ENCODE measurements at places on chromosomes 4 and X. TPM values are rescaled to one million over a fixed set of nuclear protein-coding genes. Genes with fewer than 3 reads are reported as not detected.

XAGE2 gene
- not detected for total RNA-seq

- DNase-seq, result no peak
Measured at GRCh38 chr4:46698891-46699290, 210.2 kb downstream of the COX7B2 start.

DNA sequence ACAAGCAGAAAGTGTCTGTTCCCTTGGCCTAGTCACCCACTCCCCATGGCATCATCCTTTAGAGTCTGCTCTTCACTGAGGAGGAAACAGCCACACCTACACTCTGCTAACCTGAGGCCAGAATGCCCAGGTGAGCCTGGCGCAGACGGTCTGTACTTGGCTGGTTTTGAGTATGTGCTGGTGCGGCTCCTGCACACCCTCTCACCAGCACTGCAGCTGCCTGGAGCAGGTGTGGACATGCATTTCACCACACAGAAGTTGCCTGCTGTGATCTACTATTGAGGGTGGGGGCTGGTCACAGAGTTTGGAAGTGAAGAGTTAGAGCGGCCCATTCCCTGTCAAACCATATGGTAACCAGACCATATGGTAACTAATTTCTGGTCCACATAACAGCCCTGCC, 39.5 kb downstream of the KANTR start:
- DNase-seq, result no peak

DNA sequence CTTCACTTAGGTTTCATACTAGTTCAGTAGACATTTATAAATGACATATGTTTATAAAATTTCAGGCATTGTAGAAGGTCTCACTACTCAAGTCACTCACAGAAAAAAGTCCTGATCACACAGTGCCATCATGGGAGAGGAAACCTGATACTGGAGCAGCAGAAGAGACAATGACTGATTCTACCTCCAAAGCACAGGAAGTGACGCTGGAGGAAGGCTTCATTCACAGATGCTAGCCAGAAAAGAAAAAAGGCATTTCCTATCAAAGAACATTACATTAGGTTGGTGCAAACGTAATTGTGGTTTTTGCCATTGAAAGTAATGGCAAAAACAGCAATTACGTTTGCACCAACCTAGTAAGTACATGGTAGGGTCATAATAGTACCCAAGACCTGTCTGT, 79.5 kb downstream of the RASGEF1B start:
- no peak for DNase-seq

DNA sequence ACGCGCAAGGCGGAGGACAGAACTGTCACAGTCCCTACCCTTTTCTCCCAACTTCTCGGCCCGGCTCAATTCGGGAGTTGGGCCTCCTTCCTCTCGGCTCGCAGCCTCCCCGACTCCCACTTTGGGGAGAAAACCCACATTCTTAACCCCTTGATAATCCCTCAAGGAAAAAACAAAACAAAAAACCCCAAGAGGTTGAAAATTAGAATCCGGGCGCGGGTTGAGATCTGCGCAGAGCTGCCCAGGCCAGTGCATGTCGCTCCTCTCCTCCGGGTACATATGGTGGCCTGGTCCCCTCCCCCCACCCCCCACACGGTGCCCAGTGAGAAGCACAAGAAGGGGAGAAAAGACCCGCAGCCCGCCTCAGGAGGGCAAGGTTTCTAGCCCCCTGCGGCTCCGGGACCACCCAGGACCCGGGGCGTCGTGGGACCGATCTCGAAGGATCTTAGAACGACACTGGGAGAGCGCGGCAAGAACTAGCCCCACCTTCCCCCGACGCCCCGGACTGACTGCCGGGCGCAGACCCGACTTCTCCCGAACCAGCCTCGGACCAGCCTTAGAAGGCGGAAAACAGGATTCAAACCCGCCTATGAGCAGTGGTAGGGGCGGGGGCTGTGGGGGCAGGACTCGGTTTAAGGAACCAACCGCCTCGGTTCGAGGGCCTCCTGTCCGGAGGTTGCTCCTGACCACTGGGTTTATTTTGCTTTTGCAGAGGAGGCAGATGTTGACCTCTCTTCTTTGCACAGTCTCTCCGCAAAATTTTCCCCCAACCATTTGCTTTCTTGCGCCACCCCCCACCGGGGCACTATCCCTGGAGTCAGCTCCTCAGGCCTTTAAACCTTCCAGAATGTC, 2.5 kb upstream of the PDGFRA start:
- DNase-seq, result peak; percentile 86

DNA sequence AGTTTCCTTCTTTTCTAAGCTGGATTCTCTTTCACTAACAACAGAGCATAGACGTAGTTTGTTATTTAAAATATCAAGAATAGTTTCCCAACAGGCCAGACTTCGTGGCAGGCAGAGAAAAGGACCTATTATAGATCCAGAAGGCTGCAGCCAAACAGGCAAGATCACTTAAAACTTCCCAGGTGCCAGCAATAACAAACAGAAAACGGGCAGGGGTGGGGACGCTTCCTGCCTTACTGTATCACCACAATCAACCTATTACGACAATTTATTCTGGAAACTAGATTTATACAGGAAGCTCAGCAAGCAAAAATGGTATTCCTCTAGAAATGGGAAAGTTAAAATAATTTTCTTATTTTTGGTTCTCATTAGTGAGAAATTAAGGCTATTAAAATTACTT, 22.1 kb downstream of the RWDD4 start:
- DNase-seq, result no peak

DNA sequence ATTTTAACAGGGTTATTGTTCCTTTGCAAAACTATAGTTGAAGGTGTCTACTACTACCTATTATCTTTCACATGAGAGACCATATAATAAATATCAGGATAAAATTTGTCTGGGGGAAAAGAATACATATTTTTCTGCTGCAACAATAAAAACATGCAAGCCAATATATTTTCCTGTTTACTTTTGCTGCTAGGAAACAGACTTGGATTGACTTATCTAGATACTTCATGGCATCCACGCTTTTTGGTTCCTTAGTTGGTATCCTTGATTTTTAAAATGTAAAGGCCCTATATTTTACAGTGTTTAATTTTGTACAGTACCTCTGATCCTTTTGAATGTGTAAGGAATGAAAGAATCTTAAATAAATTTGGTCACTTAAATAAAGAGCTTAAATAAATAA, 150.6 kb downstream of the GPC3 start:
- DNase-seq, result no peak

Data from Right ventricle myocardium superior (tissue), 1 donor.